ENCODE measurements at places on chromosomes 12 and 14. TPM values are rescaled to one million over a fixed set of nuclear protein-coding genes. Genes with fewer than 3 reads are reported as not detected.
A peak's percentile ranks its signal among the peaks of the same experiment; 100 is the strongest.

MFAP5 gene
- polyA plus RNA-seq = 295 TPM

TRMT61A gene
- 5.9 TPM for polyA plus RNA-seq

TAS2R20 gene
- polyA plus RNA-seq = 0.43 TPM

ZNF26 gene
- 5.2 TPM for polyA plus RNA-seq

- peaks cover 78% of the 10 kb centered on the region for H3K27me3 ChIP-seq
- no peak overlapping the region for H3K4me3 ChIP-seq
- no peak for DNase-seq
- peaks cover 18% of the 10 kb centered on the region for H3K4me1 ChIP-seq
Measured at GRCh38 chr12:48977290-48978281, 536 bp upstream of the WNT1 start.

- no peaks in the 10 kb centered on the region for H3K36me3 ChIP-seq
- DNase-seq = no peak
- no peaks in the 10 kb centered on the region for H3K27me3 ChIP-seq
- H3K4me3 ChIP-seq = no peak overlapping the region
- no peak overlapping the region for H3K27ac ChIP-seq
Measured at GRCh38 chr14:72675126-72675525, 218.8 kb downstream of the DPF3 start.

GRCh38 chr14:85516239-85517113, 13.5 kb upstream of the FLRT2 start:
- no peak overlapping the region for H3K4me3 ChIP-seq
- H3K4me1 ChIP-seq = peaks cover 18% of the 10 kb centered on the region
- no peak for DNase-seq
- no peaks in the 10 kb centered on the region for H3K36me3 ChIP-seq
- H3K27ac ChIP-seq = peak overlapping the region; percentile 85

DNA sequence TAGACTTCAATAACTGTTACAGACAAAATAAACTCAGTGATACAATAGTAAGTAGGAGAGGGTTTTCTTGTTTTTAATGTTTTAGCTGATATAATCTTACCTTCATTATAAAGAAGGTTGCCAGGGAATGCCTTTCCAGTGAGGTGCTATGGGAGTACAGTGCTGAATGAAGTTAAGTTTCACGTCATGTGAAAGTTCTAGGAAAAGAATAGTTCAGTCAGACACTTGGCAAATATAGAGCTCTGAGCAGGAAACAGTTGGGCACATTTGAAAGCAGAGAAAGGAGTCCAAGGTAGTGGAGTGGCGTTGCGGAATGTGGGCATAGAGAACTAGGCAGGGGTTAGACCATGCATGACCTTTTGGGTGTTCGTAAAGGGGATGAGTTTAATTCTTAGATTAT, 88.6 kb upstream of the DCN start:
- no peak overlapping the region for H3K4me3 ChIP-seq
- no peaks in the 10 kb centered on the region for H3K36me3 ChIP-seq
- H3K27me3 ChIP-seq = no peaks in the 10 kb centered on the region
- no peaks in the 10 kb centered on the region for H3K4me1 ChIP-seq
- no peak for DNase-seq
- H3K27ac ChIP-seq = no peak overlapping the region

GRCh38 chr14:59481871-59482540, 2.2 kb downstream of the L3HYPDH start:
- no peaks in the 10 kb centered on the region for H3K27me3 ChIP-seq
- no peak for DNase-seq
- H3K4me1 ChIP-seq = peaks cover 19% of the 10 kb centered on the region
- peak overlapping the region; percentile 92 for H3K4me3 ChIP-seq
- no peaks in the 10 kb centered on the region for H3K36me3 ChIP-seq

GRCh38 chr12:24921251-24922038, 27.5 kb downstream of the BCAT1 start:
- H3K27me3 ChIP-seq = no peaks in the 10 kb centered on the region
- peak overlapping the region; percentile 81 for H3K27ac ChIP-seq
- H3K4me1 ChIP-seq = peaks cover 23% of the 10 kb centered on the region
- DNase-seq = no peak
- H3K4me3 ChIP-seq = no peak overlapping the region
- no peaks in the 10 kb centered on the region for H3K36me3 ChIP-seq

GRCh38 chr14:99870617-99871016, 77.4 kb downstream of the EML1 start:
- no peaks in the 10 kb centered on the region for H3K36me3 ChIP-seq
- H3K4me3 ChIP-seq = no peak overlapping the region
- H3K27ac ChIP-seq = no peak overlapping the region
- DNase-seq = no peak
- H3K4me1 ChIP-seq = no peaks in the 10 kb centered on the region
